ENCODE measurements at places on chromosomes 6 and 20. TPM values are rescaled to one million over a fixed set of nuclear protein-coding genes. Genes with fewer than 3 reads are reported as not detected.

TTBK1 gene
- not detected for total RNA-seq

TFAP2B gene
- total RNA-seq: under 0.01 TPM

MUC21 gene
- not detected for total RNA-seq

CNR1 gene
- total RNA-seq: not detected

PCSK2 gene
- not detected for total RNA-seq

COX4I2 gene
- total RNA-seq: not detected

BTNL2 gene
- total RNA-seq: not detected

LST1 gene
- total RNA-seq: not detected

GSTA3 gene
- not detected for total RNA-seq

- no peak for DNase-seq
Observed at GRCh38 chr20:40497899-40498691, 190.9 kb downstream of the MAFB start.

GRCh38 chr6:41713650-41714291 is 21.6 kb downstream of the TFEB start:
- no peak for DNase-seq

DNA sequence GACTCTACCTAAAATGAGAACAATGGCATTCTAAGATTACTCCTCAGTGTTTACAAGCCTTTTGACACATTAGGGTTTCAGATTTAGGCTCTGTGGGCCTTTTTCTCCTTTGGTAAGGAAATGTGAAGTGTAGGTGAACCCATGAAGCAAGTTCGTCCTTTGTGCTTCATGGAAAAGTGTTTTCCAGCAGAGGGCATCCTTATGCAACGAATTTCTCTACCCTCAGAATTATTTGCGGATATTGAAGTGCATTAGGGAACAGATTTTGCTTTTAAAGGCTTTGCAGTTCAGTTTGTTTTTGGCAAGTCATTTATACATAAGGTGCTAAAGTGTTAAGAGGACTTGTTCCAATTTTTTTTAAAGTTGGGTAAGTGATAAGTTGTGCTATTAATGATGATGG is 55.7 kb upstream of the FERMT1 start:
- DNase-seq: peak; percentile 63

DNA sequence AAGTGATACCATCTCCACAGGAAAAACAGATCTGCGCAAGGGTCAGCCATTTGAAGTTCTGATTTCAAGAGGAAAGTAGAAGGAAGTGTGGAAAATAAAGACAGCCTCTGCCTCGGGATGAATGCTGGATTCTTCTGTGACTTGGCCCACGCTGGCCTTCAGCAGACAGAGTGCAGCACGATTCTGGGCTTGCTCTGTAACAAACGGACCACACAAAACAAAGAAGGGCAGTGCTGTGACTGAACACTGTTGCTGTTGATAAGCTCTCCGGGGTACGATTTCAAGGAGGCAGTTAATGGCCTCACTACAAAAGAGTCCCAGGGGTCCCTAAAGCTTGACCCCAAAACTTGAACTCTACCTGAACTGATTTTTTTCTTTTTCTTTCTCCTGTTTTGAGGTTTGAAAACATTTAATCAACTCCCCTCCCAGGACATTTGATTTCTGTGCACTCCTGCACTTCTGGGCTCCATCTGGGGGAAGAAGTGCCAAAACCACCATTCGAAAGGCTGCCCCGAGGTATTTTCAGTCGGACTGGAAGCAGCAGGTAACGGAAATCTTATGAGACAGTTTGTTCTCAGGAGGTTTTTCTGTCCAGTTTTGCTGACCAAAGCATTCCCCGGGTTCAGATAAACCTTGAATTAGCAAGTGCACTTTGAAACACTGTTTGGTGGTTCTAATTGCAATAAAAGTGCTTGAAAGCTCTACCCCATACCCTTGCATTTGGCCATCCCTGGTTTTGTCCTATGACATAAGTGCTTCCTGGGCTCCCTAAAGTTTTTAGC is 189.6 kb downstream of the MYLK4 start:
- peak; percentile 9 for DNase-seq

GRCh38 chr6:723540-723939 is 30.6 kb upstream of the EXOC2 start:
- no peak for DNase-seq

- DNase-seq: no peak
Observed at GRCh38 chr20:1724901-1725300, 67.3 kb upstream of the SIRPG start.

DNA sequence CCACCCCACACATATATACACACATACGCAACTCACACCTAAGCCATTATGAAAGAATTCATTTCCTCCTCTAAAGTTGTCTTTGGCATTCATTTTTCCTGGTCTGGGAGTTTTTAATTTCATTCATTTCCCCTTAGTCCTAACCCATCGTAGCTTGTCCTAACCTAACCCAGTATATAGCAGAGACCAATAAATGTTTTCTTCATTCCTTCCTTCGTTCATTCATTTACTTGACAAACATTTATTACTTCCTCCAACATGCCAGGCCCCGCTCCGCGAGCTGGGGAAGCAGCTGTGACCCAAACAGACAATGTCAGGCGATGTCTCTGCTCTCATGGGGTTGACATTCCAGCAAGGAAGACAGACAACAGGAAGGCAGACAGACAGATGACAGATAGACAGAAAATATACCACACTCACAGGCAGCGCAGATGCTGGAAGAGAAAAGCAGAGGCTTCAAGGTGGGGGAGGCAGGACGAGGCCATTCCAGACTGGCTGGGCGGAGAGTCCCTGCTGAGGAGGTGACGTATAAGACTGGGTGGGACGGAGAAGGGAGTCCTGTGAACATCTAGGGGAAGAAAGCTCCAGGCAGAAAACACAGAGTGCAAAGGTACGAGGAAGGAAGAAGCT is 33.7 kb upstream of the SIRPA start:
- DNase-seq: no peak

GRCh38 chr6:158646023-158646910 is 1.7 kb upstream of the DYNLT1 start:
- DNase-seq: no peak

DNA sequence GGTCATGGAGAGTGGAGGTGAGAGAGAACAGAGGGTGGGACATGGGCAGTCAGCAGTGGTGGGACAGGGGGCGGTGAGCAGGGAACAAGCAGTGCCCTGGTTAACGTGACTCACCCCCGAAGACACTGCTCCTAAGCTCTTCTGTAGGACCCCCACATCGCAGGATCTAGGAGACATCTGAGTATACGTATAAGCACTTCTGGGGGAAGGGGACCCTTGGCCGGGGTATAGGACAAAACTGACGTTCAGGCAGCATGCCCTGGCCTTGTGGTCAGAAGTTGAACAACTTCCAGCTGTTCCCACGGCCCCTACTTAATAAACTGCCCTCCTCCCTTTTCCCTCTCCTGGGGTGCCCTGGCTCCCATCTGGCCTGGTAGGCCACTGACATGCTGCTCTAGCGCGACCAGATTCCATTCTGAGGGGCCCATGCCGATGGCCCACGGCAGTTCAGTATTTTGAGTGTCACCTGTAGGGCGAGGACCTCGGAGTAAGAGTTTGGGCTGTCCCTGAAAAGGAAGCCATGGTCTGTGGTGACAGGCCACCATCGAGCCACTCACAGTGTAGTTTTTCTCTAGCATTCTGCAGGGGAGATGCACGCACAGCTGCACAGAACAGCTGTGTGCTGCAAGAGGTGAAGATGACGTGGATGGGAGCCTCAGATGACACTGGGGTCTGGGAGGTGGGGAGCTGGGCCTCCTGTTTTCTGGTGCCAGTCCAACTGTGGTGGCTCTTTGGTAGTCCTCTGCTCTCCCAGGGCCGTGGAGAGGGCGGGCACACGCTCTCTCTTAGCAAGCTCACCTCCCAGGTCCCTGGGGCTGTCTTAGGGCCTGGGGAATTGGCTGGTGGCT is 38.4 kb downstream of the PPP1R3G start:
- DNase-seq: no peak

- peak; percentile 22 for DNase-seq
Observed at GRCh38 chr6:84707171-84707570, 57.2 kb downstream of the TBX18 start.

- DNase-seq: no peak
Observed at GRCh38 chr20:62296724-62297448, 5.9 kb upstream of the ADRM1 start.

- no peak for DNase-seq
Observed at GRCh38 chr6:107442938-107443607, 16.3 kb downstream of the PDSS2 start.

DNA sequence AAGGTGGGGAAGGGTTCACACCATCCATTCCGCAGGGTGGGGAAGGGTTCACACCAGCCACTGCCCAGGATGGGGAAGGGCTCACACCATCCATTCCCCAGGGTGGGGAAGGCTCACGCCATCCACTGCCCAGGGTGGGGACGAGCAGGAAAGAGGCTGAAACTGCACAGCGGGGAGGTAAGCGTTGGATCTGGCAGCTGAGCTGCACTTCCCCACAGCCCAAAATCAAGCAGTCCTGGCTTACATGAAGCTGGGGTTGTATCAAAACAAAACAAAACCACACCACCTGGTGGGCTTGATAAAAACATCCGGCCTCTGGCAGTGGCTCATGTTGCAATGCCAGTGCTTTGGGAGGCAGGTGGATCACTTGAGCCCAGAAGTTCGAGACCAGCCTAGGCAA is 268.5 kb downstream of the TAF4 start:
- no peak for DNase-seq

GRCh38 chr6:130203370-130203769 is 19.4 kb downstream of the SAMD3 start:
- no peak for DNase-seq

DNA sequence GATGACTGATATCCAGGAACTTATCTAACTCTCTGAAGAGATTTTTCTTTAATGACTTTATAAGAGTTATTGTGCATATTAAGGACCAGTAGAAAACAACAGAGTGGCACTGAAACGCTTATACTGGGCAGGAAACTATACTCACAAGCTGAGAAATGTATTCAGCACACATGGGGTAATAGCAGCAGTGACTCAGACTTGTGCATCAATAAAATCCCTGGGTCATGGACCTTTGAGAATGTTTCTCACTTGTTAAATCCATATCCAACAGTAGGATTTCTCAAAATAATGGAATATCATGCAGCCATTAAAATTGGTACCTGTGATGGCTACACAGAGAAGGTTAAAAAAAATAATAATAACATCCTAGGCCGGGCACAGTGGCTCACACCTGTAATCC is 219.5 kb downstream of the BTBD9 start:
- DNase-seq: no peak

DNA sequence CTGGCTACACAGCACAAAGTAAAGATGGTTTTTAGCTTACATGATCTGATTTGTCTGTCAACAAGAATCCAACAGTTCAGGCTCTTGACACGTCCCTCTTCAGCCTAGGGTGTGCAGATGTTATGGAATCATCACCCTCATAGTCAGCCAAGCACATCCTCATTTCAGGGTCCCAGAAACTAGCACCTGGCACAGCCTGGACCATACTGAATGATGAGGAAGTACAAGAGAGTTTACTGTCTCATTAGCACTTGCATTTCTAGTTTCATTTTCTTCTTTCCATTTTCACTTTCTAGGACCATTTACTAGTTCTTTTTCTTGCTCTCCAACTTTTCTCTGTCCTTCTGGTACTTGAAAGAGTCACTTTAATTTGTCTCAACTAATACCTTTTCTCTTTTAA is 6.5 kb downstream of the RIPOR2 start:
- DNase-seq: no peak

- DNase-seq: no peak
Observed at GRCh38 chr6:33064723-33065122, 8.7 kb downstream of the HLA-DPA1 start.

DNA sequence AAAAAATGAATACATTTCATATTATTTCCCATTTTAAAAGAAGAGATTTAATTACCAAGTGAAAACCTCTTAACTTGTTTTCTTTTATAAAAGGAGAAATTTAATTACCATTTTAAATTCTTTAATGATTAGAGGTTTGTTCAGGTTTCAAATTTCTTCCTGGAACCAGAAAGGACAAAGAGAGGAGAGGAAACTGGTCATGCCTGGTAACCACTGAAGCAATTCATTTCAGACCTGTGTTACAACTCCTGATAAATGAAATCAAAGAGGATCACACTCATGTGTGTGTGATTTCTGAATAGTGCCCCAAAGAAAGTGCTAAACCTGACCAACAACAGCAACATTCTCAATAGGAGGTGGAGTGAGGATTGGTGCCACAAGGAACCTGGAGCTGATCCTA is 12.6 kb upstream of the SLPI start:
- no peak for DNase-seq

DNA sequence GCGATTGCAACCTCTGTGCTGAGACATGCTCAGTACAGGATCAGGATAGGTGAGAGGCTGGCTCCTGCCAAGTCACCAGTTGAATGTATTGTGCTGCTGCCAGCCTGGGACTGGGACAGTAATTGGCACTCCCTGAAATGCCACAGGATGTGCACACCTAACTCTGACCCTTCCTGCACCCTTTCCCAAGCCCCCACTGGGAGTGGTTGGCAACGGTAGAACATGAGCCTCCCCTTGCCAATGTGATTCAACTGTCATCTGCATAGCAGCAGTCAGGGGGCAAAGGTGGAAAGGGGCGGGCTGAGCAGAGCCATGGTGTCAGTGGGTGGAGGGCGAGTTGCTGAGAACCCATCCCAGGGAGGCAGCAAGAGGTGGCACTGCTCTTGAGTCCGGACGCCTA is 15.4 kb downstream of the SPINT3 start:
- DNase-seq: no peak

Measured in fibroblast of the aortic adventitia (primary cell).